Stimulated activated CD8-positive, alpha-beta memory T cell treated with anti-CD3 and anti-CD28 coated beads, Interleukin-4, amount 100 ng/mL, for 4 hours (primary cell): ENCODE measurements at places on chromosomes 13 and 19.
A peak's percentile ranks its signal among the peaks of the same experiment; 100 is the strongest.

DNA sequence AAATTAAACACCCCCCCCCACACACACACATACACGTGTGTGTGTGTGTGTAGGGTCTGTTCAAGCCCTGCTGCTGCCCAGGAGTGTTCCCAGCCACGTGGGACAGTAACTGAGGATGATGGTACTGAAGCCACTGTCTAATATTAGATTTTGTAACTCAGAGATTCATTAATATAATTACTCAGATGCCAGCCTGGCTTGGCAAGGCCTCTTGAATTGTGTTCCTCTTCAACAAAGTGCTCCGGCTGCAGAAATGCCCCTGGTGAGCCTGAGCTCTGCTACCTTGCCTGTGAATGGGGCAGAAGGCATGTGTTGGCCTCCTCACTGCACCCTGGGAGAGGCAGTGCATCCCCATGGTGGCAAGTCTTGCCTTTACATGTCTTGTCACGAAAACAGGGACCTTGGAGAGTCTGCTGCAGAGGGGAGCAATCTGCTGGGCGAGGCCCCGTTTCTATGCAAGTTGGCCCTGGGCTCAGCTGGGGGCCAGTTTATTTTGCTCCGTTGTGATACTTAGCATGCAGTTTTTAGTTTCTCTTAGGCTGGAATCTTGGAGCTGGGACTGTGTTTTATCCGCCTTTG is 44.0 kb downstream of the NFIX start:
- DNase-seq, result no peak

- DNase-seq, result no peak
These were observed 225.8 kb downstream of the OXGR1 start for GRCh38 chr13:96768524-96768923.

DNA sequence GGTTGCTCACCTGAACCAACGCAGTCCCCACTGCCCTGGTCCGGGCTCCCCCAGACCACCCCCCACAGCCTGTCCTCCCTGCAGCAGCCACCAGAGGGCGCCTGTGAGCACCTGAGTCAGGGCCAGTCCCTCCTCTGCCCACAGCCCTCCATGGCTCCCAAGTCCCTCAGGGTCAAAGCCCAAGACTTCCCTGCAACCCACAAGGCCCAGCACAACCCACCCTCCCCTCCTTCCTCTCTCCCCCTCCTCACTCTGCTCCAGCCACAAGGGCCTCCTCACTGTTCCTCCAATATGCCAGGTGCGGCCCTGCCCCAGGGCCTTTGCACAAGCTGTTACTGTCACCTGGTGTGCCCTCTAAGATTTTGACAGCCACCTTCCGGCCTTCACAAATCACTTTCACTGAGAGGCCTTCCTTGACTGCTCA is 10.9 kb downstream of the GNA15 start:
- DNase-seq, result peak; percentile 57

DNA sequence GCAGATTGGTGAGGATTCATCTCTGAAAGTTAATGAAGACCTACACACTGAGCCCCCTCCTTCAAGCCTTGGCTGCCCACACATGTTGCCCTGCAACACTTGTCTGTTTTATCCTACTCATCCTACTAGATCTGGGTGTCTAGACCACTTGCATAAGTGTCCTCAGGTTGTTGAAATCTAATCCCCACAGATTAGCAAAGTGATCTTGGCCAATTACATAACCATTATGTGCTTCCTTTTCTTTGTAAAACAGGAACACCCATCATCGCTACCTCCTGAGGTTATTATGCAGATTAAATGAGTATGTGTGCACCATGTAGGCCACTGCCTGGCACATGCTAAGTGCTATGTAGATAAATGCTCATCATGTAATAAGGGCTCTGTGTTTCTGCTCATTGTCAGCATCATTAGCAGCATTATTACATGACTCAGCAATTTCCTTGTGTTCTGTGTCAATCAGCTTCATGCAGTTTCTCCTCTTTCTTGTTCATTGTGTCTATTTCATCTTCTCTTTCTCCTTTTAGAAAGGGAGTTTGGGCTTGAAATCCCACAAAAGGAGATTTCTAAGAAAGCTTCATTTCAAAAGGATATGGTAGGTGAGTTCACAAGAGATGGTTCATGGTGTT is 15.1 kb downstream of the ZNF175 start:
- no peak for DNase-seq

- no peak for DNase-seq
These were observed 350.6 kb downstream of the LIG4 start for GRCh38 chr13:107864543-107865317.

- DNase-seq, result no peak
These were observed 188.0 kb downstream of the RGCC start for GRCh38 chr13:41645331-41645730.

DNA sequence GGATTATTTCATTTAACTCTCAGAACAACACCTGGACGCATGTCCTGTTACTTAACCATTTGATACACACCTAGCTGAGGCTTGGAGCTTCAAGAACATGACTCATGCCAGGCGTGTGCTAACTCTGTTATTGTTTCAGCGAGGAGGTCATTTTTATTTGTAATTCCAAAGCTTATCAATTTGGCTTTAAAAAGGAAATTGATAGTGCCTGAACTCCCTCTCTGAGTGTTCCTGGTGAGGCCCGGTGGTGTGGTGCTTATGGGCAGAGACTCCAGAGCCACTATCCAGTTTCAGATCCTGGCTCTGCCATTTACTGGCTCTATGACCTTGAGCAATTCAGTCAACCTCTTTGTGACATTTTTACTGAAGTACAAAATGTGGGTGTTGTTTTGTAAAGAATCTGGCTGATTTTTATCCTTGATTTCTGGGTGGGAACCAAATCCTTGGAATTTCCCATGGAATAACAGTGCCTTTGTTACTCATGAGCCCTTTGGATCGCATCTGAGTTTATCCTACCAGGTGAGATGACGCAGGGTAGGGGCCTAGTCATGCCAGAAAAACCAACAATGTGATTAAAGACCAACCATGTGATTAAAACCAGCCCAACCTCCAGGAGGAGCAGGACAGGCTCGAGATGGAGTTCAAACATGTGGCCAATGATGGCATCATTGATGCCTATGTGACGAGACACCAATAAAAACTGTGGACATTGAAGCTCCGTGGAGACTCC is 198.8 kb downstream of the MYO16 start:
- no peak for DNase-seq

- DNase-seq, result no peak
These were observed 522.6 kb downstream of the RFC3 start for GRCh38 chr13:34340534-34340933.

GRCh38 chr19:13309864-13310263 is 159.7 kb downstream of the IER2 start:
- no peak for DNase-seq

DNA sequence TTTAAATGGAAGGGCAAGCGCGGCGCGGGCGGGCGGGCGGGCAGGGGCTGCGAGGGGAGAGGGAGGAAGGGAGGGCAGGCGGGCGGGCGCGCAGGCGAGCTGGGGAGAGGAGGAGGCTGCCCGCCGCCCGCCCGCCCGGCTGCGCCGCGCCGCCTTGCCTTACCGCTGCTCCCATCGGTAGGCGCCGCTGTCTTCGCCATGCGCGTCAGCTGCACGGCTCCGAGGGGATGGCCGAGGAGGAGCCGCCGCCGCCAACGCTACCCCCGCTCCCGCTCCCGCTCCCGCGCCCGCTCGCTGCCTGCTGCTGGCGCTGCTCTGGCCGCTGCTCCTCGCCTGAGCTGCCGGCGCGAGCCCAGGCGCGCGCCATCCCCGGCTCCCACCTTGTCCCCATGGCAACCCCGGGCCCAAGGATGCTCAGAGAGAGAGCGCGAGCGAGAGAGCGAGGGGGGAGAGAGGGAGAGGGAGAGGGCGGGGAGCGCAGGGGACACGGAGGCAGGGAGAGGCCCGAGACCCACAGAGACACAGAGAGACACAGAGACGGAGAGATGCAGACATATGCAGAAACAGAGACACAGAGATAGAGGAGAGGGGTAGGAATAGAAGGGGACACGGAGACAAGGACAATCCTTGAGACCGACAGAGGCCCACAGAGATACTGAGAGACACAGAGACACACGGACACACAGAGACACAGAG is 40.3 kb downstream of the DEDD2 start:
- DNase-seq, result peak; percentile 58

DNA sequence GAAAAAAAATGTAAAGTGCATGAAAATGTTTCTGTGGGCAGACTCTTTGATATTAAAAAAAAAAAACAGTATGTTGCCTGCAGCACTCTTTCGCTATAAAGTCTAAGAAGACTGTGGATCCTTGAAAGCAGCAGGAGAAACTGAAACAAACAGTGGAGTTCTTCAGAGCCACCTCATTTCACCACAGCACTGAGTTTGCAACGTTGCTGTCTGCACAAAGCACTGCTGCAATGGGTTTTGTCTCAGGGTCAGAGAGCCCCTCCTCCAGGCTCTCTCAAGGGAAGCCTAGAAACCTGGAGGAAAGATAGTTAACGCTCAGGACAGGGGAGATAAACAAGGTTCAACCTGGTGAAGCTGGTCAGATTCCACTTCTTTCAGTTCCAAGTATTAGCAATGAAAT is 248.7 kb downstream of the EFNB2 start:
- no peak for DNase-seq

- DNase-seq, result no peak
These were observed 505.6 kb downstream of the GPC5 start for GRCh38 chr13:91904005-91904404.

DNA sequence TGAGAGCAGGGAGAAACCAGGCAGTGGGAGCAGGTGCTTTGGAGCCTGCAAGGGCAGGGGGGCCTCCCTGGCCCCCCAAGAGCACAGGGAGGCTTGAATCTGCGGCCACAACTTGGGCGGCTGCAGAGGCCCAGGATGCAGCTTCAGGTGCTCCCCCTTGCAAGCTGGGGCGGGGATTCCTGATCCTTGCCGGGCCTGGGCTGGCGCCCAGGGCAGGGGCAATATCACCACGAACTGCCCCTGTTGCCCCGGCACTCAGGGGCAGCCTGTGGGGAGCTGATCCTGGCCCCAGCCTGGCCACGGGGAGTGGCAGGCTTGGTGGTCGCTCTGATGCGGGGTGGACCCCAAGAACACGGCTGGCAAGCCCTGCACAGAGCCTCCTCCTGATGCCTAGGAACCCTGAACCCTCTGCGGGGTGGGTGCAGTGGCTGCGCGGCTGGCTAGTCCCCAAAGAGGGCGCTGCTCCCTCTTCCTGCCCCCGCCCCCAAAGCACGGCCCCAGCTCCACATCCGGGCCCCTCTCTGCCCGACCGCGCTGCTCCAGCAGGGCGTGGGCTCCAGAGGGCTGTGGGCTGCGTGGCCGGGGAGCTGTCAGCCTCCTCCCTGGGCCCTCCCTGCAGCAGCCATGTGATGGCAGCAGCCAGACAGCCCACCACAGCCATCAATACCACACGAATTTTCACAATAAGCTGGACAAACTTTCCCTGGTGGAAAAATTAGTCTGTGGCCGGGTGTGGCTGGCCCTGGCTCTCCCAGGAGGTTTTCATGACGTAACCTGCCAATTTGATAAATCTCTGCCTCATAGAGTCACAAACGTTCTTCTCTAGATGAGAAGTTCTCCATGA is 21.0 kb downstream of the TNFSF9 start:
- peak; percentile 28 for DNase-seq

- DNase-seq, result no peak
These were observed 54.3 kb downstream of the GARRE1 start for GRCh38 chr19:34308381-34309367.

GRCh38 chr19:48487544-48487943 is 18.4 kb downstream of the CYTH2 start:
- DNase-seq, result no peak

GRCh38 chr19:44987148-44987675 is 14.1 kb upstream of the RELB start:
- no peak for DNase-seq
